ENCODE measurements at places on chromosomes 6 and 20.

DNA sequence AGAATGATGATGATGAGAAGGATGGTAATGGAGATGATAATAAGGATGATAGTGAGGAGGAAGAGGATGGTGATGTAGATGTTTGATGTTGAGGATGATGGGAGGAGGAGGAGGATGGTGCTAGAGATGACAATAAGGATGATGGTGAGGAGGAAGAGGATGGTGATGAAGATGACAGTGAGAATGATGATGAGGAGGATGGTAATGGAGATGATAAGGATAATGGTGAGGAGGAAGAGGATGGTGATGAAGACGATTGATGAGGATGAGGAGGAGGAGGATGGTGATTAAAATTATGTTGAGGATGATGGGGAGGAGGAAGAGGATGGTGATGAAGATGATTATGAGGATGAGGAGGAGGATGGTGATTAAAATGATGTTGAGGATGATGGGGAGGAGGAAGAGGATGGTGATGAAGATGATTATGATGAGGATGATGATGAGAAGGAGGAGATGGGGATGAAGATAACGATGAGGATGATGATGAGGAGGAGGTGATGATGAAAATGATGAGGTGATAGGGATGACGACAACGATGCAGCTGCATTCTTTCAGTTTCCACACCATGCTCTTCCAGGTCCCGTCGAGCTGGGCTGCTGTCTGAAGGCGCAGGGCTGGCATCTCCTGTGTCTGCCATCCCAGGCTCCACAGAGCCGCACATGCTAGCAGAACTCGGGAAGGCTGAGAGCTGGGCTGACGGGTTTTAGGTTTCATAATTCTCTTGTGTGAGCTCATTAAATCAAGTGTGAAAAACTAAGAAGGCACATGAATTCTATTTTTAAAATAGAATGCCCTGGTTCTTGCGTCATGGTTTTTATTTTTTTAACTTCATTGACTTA is 274.9 kb downstream of the SMOC2 start:
- DNase-seq, result no peak

DNA sequence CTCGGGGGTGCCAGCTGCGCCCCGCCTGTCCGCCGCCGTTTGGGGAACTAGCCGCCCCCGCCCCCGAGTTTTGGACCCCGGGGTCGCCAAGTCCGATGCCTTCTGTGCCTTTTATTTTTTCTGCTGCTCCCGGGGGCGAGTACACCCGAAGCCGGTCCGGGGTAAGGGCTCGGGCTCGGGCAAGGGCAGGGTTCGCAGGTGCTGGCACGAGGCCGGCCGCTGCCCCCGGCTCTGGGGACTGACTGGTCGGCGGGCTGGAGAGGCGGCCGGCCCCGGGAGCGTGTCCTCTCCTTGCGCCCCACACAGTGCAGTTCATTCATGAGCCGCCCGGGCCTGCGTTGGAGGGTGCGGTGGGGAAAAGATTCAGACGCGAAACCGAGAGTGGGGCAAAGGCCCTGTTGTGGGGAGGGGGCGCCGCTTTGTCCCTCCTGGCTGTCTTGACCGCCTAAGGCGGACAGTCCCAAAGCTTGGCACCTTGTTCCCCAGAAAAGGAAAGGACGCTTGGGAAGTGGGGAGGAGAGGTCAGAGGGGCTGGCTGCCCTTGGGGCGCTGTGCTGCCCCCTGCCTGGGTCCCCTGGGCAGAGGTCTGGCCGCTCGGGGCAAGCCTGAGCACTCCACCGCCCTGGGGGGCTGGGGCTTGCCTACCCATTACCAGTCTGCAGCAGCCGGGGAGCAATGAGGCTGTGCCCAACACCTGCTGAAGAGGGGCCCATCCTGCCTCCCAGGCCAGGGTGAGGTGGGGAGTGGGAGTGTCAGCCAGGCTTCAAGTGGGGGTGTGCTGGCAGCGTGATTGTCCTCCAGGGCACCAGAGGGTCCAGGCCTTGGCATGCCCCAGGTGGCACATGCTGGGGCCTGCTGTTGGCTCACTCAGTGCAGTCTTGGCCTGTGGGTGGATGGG is 915 bp downstream of the TMEM63B start:
- DNase-seq, result peak; percentile 49

GRCh38 chr20:1327241-1327653 is 1.7 kb downstream of the SDCBP2 start:
- no peak for DNase-seq

- DNase-seq, result no peak
Measured at GRCh38 chr6:168313431-168314011, 6.1 kb downstream of the DACT2 start.

DNA sequence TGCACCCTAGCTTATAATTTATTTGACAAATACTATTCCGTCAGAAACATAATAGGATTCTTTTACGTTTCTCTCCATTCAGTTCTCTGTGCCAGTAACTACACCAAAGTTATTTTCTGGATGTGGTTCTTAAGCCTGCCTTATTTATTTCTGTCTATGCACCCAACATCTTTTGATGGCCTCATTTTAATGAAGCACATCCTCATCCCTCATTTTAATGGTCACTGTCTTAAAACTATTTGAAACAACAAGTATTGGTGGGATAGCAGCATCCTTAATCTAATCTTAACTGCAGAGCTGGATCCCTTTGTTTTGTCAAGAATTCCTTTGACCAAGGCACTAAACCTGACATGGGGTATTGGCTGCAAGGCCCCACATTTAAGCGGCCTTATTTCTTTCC is 11.0 kb downstream of the FAM135A start:
- DNase-seq, result no peak

GRCh38 chr6:35296931-35297600 is 552 bp upstream of the DEF6 start:
- DNase-seq, result no peak

DNA sequence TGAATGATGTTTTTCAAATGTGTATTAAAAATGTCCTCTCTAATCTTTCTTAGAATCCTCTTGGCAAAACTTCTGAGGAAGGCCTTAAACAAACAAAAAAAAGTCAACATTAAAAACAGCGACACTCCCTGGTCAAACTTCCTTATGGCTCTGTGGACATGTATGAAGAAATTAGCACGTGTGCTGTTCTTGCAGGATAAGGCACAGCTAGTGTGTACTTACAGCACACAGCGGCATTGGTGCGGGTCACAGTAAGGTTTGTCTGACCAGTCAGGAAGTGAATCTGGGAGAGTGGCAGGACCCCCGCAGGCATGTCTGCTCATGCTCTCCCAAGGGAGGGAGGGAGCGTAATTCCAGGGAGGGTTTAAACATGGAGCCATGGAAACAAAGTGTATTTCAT is 38.8 kb downstream of the SLC22A1 start:
- DNase-seq, result no peak

- DNase-seq, result no peak
Measured at GRCh38 chr6:41545247-41545702, 906 bp upstream of the FOXP4 start.

DNA sequence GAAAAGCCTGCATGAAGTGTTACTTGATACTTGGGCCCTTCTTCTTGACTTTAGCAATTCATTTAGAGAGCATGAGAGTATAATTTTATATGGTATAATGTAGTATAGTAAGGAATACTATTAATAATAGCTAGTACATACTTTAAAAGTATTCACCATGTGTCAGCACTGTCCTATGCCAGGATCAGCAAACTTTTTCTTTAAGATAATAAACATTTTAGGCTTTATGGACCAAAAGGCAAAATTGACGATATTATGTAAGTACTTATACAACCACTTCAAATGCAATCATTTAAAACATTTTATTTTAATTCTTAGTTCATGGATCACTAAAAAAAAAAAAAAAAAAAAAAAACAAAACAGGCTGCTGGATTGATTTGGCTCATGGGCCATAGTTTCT is 163.9 kb downstream of the IBTK start:
- DNase-seq, result no peak

- DNase-seq, result no peak
Measured at GRCh38 chr6:136739501-136739900, 52.8 kb downstream of the MAP3K5 start.

DNA sequence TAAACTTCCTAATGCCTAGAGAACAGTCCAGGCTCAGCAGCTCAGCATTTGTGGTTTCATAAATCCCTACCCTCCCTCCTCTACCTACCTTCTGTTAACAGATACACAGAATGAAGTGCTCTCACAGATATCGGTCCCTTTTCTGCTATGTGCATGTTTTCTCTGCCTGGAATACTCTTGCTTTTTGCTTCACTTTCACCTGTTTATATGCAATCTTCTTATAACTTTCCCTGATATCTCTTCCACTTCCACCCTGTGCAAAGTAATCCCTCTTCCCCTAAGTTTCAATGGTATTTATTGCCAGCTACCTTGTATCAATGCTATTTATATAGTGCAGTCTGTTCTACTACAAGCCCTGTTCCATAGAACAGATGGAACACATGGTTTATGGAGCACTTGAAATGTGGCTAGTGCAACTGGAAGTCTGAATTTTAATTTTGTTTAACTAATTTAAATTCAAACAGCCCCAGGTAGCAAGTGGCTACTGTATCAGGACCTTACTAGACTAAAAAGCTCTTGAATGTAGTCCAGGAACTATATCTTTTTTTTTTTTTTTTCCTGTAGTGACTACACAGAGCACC is 3.1 kb upstream of the TAB2 start:
- no peak for DNase-seq

GRCh38 chr6:158536891-158537798 is 22.7 kb upstream of the TMEM181 start:
- peak; percentile 51 for DNase-seq

- no peak for DNase-seq
Measured at GRCh38 chr6:38057994-38058393, 238.5 kb downstream of the ZFAND3 start.

- no peak for DNase-seq
Measured at GRCh38 chr6:26415791-26416190, 13.7 kb downstream of the BTN3A1 start.

- DNase-seq, result no peak
Measured at GRCh38 chr6:22053391-22053997, 243.3 kb downstream of the PRL start.

GRCh38 chr20:12072954-12073264 is 155.2 kb downstream of the BTBD3 start:
- DNase-seq, result no peak

- DNase-seq, result peak; percentile 59
Measured at GRCh38 chr6:137013738-137014602, 30.8 kb downstream of the IL20RA start.

GRCh38 chr20:50129662-50130355 is 16.9 kb upstream of the UBE2V1 start:
- DNase-seq, result peak; percentile 46

- DNase-seq, result no peak
Measured at GRCh38 chr6:26123675-26123946, 36.4 kb downstream of the HFE start.

DNA sequence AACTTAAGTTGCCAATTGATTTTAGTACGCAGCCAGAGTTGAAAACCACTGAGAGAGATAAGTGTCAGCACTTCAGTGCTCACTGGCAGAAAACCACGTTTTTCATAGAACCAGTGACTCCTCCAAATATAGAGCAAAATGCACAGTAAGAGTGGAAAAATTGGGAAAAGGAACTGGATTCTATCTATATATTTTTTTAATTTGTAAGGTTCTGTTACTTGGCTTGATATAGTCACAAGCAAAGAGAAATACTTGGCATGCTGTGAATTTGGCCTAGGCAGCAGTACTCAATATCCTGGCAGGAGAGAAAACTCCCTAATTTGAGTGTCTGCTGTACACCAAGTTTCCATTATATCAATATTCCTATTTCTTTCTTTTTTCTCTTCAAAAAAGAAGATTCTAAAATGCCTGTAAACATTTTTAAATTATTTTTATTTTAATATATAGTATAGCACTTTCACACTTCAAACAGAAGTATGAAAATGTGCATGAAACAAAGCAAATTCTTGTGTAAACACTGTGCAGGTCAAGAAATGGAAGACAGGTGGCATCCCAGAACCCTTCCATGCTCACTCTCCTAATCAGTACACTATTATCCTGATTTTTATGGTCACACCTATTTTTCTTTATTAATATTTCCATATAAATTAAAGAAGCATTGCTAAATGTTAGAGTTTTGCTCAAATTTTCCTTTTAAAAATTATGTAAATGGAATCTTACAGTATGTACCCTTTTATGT is 561.8 kb upstream of the RNF217 start:
- DNase-seq, result no peak

DNA sequence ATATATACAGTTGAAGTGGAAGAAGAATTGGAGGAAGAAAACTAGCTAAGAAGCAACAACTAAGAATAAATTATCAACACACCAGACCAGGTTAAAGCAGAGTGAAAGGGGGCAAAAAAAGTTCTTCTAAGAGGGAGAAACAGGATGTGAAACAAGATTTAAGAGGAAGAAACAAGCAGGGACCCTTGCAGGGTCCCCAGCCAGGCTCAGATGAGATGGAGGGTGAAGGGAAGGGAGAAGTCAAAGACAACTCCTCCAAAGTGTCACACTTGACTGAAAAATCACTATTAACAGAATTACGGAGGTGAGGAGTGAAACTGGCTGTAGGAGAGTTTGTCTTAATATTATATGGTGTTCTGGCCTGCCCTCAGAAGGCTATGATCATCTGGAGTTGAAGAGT is 65.4 kb downstream of the MTFR2 start:
- no peak for DNase-seq
